ENCODE measurements at places on chromosomes 1 and 21. TPM values are rescaled to one million over a fixed set of nuclear protein-coding genes. Genes with fewer than 3 reads are reported as not detected.

RPE65 gene
- not detected for total RNA-seq

LCE1B gene
- not detected for total RNA-seq

UMODL1 gene
- not detected for total RNA-seq

IL24 gene
- 0.25 TPM for total RNA-seq

KIAA0040 gene
- 88.7 TPM for total RNA-seq

KRTAP19-7 gene
- total RNA-seq = not detected

All from T-helper 1 cell treated with Interleukin-12 subunit alpha and Interleukin-12 subunit beta and Interleukin-4 antibody, amounts not matched to agents 30 ng/mL and 1 ng/mL, for 36 hours (primary cell).